Mononuclear cell (primary cell): ENCODE measurements at places on chromosomes 6 and 20. TPM values are rescaled to one million over a fixed set of nuclear protein-coding genes. Genes with fewer than 3 reads are reported as not detected.

Gene PAK5
- not detected for total RNA-seq

Gene MCHR2
- not detected for total RNA-seq

Gene CTAGE9
- not detected for total RNA-seq

Gene MUCL3
- total RNA-seq: not detected

Gene CD93
- total RNA-seq: 85.5 TPM

Gene RNF39
- total RNA-seq: not detected

Gene TFAP2C
- not detected for total RNA-seq

Gene BMP6
- total RNA-seq: 7.7 TPM

Gene CCN6
- not detected for total RNA-seq

Gene HLA-DMB
- 67.8 TPM for total RNA-seq

Gene PPP1R11
- 29.0 TPM for total RNA-seq
